ENCODE measurements at places on chromosomes 5 and 9.

DNA sequence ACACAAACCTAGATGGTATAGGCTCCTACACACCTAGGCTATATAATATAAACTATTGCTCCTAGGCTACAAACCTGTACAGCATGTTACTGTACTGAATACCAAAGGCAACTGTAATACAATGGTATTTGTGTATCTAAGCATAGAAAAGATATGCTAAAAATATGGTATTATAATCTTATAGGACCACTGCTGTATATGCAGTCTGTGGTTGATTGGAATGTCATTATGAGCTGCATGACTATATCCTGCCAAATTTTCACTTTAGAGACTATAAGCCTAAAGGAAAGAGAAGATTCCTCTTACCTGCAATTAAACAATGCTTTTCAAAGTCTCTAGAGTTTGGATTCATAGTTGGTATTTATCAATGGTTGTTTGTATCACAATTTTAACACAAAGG is 24.7 kb upstream of the ACOT12 start:
- DNase-seq = no peak

DNA sequence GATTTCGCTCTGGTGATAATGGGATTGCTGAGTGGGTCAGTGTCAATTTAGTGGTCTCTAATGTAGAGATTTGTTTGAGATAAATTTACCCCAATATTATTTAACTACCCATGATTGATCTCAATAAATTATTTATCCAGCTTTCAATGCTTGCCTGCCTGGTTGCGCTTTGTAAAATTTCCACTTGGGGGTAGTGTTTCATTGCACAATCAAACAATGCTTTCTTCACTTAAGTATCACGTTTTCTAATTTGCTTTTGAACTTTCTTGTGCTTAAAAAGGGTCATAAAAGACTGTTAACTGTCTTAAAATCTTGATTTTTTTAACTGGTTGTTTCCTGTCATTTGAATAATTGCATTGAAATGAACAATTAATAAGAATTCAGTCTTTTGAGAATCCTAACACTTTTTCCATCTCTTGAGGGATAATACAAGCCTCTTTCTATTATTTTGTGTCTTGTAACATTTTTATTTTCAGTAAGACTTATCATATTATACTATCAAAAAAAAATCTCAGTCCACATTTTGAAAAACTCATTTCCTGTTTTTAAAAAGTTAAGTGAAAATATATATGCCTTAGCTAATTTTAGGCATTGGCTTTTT is 18.7 kb downstream of the HSD17B4 start:
- DNase-seq = peak; percentile 2

- DNase-seq = no peak
Observed at GRCh38 chr9:11758016-11758415, 935.2 kb upstream of the TYRP1 start.

DNA sequence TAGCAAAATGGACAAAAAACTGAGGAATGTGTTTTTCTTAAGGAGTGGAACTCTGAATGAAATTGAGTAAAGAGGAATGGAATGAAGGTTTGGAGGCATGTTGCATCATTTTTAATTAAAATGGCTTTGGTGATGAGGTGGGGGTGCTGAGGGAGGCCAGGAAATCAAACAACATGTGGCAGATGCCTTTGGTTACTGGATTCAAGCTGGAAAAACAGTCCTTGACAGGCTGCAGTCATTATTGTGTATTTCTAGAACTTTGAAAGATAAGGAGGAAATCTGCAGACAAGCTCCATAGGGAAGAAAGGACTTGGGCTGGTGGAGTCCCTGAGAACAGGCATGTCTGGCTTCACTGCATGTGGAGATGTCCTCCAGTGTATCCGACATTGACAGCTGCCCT is 203.5 kb upstream of the HAPLN1 start:
- no peak for DNase-seq

- DNase-seq = no peak
Observed at GRCh38 chr9:33024126-33024965, 727 bp upstream of the DNAJA1 start.

GRCh38 chr9:108889649-108890067 is 27.6 kb downstream of the ACTL7A start:
- DNase-seq = no peak

GRCh38 chr9:6956879-6957278 is 199.1 kb downstream of the KDM4C start:
- DNase-seq = no peak

GRCh38 chr9:14221558-14221957 is 92.4 kb downstream of the NFIB start:
- DNase-seq = no peak

- peak; percentile 42 for DNase-seq
Observed at GRCh38 chr5:77086368-77086688, 757 bp downstream of the ZBED3 start.

DNA sequence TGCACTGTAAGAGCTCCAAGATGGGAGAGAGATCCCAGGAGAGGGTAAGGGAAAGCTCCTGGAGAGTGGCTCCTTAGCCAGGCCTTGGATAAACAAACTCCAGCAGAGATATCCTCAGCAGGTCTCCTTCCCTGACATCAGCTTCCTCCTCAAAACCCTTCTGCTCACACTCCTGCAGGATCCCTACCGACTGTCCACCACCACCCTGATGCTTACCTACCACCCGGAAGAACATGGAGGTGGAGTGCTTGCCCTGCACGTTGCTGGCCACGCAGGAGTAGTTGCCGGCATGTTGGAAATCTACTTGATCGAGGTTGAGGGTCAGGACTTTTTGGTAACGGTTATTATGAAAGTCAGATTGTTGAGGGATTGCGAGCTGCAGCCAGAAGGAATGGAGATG is 9.3 kb downstream of the CSF1R start:
- no peak for DNase-seq

GRCh38 chr5:100667161-100667630 is 132.0 kb downstream of the FAM174A start:
- DNase-seq = no peak

- no peak for DNase-seq
Observed at GRCh38 chr9:71761938-71762353, 6.4 kb downstream of the CEMIP2 start.

DNA sequence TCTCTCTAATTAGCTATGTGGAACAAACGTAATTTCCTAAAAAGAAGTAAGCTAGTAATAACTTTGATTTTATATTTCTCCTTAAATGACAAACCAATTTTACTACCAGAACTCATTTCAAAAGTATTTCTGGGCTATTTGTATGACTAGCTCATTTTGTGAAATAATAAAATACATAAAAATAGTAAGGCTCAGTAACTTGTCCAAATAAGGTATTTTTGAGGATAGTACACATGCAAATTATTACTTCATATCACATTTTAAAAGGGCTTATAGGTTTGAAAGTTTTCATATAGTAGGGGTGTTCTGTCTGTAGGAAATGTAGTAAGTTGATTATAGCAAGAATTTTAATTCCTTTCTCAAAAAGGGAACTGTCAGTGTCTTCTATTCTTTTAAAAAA is 26.5 kb downstream of the C9orf85 start:
- no peak for DNase-seq

DNA sequence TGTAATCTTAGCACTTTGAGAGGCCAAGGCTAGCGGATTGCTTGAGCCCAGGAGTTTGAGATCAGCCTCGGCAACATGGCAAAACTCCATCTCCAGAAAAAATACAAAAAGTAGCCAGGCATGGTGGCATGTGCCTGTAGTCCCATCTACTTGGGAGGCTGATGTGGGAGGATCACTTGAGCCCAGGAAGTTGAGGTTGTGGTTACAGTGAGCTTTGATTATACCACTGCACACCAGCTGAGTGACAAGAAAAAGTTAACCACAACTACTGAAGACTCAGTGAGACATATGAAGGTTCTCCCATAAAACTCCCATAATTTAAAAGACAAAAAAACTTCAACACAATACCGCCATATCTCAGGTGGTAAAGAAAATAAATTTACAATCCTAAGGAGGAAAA is 98.0 kb downstream of the NR6A1 start:
- DNase-seq = no peak

GRCh38 chr5:27734838-27735237 is 696.5 kb upstream of the CDH9 start:
- no peak for DNase-seq

- DNase-seq = no peak
Observed at GRCh38 chr5:174624733-174625522, 99.5 kb upstream of the MSX2 start.

DNA sequence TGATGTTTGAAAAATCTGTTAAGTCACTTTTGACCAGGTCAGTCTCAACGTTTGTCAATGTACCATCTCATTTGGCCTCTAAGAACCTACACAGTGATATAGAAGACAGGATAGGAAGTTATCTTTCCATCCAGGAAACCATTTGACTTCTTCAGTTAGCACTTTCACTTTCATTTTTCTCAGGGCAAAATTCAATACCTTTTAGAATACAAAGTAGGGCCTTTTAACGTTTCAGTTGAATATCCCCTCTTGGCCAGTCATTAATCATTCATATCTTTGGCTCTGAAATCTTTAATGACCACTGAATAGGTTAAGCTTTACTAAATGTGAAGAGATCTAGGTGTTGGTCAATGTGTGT is 101.1 kb upstream of the GNAQ start:
- no peak for DNase-seq

DNA sequence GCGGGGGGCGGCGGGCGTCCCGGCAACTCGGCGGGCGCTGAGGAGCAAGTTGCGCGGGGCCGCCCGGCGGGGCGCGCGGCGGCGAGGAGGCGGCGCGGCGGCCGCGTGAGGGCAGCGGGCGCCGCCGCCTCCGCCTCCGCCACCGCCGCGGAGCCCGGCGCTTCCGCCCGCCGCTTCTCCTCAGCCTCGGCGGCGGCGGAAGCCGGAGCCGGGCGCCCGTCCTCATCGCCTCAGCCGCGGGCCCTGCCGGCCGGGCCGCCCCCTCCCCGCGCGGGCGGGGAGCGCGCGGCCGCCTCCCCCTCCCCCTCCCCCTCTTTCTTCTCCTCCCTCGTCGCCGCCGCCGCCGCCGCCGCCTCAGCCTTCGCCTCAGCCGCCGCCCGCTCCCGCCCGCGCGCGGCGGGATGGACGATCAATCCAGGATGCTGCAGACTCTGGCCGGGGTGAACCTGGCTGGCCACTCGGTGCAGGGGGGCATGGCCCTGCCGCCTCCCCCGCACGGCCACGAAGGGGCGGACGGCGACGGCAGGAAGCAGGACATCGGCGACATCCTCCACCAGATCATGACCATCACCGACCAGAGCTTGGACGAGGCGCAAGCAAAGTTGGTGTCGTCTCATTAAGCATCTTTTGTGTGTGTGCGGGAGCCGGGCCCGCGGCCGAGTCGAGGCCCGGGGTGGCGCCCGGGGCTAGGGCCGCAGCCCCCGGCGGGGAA is at the start of gene PBX3:
Gene PBX3 (plus strand): TSS at position 321 of the 712 bp plus-strand sequence.
- peak; percentile 69 for DNase-seq

- DNase-seq = no peak
Observed at GRCh38 chr5:169460896-169461295, 122.7 kb upstream of the SPDL1 start.

DNA sequence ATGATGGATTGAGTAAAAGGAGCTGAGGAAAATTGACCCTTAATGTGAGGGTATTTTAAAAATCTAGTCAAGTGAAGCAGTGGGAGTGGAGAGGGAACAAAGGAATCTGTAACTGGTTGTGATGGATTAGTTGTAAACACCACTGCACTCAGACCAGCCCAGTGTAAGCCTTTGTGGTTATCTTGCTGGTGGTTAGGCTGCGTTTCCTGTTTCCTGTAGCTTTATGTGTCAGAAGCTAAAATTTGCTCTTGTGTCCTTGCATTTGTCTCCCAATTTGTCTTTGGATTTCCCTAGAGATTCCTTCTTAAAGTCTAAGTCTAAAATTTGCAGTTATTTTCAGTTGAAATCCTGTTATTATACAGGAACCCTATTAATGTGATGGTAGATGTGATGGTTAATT is 6.3 kb downstream of the IFNA21 start:
- DNase-seq = no peak

DNA sequence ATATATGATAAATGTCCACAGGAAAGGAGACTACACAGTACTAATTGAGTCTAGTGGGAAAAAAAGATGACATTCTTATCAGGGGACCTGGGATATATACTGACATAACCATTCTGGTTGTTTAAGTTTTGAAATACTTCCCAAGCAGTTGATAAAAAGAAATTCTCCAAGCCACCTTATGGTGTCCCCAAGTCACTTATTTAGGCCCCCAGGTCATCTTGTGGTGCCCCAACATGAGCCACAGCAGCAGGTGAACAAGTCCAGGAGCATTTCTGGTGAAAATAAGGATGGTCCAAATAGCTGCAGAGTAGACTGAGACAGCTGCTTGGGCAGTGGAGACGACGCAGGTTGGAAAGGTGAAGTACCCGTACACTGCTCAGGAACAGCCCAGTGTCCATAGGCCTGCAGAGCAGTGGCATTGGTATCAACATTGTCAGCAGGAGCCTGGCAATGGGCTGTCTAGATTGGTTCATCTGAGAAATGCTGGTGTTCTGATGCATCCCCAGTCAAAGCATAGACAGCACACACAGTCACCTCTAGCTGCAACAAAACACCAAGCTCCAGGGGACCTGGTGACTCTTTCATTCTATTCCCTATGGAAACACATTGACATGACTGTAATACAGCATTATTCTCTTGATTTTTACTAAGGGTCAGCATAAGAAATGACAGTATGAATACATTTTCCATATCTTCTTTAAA is 430.6 kb downstream of the NR2F1-AS1 start:
- DNase-seq = no peak

GRCh38 chr5:135228222-135228621 is 170.8 kb downstream of the MACROH2A1 start:
- DNase-seq = no peak

DNA sequence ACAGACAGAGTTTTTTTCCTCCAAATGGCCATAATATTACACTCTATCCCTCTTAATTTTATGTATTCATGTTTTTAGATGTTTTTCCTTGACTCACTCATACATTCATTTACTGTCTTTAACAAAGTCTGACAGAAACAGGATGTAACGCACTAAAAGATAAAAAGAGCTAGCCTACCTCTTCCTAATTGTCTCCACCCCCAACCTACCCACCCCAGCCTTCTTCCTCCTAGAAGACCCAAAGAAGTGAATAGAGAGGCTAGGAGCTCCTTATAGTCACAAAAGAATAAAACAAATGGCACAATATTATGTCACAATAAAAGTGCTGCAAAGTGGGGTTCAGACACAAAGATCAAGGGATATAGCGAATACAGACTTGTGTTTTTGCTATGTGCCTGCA is 719 bp downstream of the NOL8 start:
- DNase-seq = no peak

- DNase-seq = no peak
Observed at GRCh38 chr5:153618307-153618706, 127.8 kb downstream of the GRIA1 start.

DNA sequence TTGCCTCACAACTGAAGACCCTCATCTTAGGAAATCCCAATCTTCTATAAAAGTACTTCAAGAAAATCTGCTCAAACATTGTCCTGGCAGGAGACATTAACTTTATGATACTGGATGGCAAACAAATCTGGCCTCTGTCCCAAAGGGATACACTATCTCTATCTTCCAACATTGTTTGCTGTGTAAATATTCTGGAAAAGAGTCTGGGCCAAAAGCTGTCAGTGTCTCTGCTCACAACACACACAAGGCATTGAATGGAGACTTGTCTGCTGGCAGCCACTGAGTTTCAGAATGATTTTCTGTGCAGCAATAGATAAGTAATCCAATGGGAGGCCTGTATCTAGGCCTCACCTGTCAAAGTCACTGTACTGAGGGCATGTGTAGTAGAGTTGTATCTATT is 471.1 kb downstream of the DMAC1 start:
- DNase-seq = no peak
